GDM1 (cell line): ENCODE measurements at places on chromosomes 3 and 15.

- no peak for DNase-seq
Measured at GRCh38 chr3:35638251-35638979, 910 bp upstream of the ARPP21 start.

DNA sequence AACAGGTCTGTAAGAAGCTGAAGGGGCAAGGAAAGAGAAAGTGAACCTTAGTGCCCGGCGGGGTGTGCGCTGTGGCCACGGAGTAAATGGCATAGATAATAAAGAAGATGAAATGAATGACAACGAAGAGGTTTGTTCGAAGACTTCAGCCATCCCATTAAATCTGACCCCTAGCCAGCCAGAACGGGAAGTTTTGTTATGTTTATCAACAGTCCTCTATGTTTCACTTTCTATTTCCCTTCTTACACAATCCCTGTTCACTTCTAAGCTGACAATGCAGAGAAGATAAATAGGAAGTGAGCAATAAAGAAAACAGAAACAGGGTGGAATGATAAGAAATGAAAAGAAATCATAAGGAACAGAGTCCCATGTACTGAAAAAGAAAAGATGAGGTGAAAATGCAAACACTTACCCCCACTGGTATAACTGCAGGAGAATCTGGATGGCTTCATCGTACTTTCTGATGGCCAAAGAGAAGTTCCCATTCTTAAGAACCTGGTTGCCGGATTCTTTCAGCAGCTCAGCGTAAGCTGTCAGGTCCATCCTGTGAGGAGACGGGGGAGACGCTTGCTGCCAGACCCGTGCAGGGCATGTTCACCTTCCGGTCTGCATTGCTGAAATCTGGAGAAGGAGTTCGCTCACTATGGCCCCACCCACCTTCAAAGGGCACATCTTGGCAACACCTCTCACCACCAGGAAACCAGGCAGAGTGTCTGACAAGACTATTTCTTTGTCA lies 36.8 kb downstream of the TRANK1 start:
- DNase-seq = no peak

DNA sequence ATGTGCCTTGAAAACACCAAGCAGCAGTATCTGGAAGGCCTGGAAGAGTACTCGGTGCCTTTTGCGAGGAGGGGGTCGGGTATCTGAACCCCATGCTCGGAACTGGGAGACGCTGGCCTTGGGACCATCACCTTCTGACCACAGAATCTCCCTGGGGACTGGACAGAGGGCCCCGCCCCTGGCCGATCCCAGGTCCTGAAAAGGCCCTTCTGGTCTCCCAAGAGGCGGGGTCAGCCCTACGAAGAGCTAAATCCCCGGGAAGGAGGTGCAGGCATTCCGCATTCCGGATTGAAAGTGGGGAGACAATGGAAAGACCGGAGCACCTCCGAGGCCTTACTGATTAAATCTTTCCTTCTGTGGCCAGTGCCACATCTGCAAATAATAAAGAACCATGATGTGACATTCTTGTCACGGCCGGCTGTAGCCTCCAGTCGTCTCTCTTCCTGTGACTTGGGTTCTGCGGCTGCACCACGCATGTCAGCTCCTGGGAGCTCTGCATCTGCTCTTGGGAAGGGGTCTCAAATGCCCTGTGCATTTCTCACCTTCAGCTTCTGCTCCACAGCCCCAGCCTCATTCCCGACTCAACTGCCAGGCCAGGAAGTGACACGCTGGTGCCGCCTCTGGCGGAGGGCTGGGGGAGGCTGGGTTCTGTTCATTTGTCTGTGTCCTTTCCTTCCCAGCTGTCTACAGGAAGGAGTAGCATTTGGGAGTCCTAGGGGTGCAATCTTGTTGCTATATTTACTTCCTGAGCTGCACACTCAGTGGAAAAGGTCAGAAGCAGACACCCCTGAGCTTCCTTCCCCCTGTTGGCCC lies 173.5 kb downstream of the KLF13 start:
- no peak for DNase-seq

GRCh38 chr3:107643038-107643883 lies 120.5 kb downstream of the BBX start:
- DNase-seq = no peak

GRCh38 chr3:151182349-151183079 lies 20.5 kb downstream of the GPR171 start:
- DNase-seq = no peak

DNA sequence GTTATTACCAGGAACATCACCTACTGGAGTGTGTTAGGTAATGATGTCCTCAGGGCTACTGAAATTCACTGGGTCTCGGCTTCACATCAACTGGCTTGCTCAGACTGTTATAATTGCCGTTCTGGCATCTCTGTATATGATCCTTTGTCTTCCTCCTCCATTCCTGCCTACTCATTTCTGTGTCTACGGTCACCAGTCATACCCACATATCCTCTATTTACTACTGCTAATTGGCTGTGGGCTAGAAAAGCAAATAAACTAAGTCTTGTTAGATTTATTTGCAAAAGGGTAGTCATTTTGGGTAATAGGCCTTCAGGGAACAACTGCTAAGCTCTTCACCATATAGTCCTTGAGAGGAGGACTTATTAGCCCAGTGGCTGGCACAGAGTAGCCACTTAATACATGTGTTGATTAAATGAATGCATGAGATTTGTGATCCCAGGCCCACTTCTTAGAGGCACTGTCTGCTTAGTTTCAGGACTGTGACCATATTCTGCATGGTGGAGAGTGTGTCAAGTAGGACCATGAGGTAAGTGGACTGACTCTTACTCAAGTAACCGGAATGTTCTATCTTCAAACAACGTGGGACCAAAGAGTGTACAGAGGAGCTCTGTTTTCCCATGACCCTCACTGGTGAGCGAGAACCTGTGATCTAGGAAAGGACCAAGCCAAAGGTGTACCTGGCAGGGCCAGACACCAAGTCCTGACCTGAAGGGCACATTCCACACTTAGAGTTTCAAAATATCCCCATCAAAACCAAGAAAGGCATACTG lies 13.2 kb downstream of the ZDHHC3 start:
- no peak for DNase-seq

DNA sequence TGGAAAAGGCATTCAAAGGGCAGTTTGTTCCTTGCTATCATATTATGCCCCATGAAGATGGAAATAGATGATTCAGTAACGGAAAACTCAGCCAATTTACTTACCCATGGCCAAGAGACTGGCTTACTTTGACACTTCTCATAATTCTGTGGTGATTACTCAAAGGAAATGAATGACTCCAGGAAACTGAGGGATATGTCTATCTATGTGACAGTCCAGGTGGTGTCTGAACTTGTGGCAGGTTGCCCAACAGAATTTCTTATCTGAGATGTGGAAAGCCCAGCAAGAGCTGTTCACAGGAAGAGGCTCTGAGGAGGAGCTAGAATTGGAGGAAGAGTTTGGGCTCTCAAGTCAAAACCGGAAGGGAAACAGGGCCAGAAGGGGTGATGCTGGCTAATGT lies 91.2 kb downstream of the KCNAB1 start:
- peak; percentile 65 for DNase-seq

GRCh38 chr3:73294537-73294936 lies 233.1 kb downstream of the EBLN2 start:
- no peak for DNase-seq

DNA sequence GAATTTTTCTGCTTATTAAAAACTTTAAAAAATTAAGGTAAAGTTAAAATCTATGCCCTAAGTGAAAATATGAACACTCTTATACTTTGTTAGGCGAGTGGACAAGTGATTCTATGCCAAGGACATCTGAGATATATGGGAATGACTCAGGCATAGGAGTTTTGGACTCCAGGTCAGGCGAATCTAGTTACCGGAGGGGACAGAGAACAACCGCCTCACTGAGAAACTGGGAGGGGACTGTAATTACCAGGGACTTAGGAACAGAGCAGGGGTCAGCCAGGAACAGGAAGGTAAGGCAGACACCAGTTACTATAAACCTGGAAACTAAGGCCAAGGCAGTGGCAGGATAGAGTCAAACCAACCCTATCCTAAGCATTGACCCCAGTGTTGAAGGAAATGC lies 16.8 kb upstream of the ATP1B3 start:
- no peak for DNase-seq

DNA sequence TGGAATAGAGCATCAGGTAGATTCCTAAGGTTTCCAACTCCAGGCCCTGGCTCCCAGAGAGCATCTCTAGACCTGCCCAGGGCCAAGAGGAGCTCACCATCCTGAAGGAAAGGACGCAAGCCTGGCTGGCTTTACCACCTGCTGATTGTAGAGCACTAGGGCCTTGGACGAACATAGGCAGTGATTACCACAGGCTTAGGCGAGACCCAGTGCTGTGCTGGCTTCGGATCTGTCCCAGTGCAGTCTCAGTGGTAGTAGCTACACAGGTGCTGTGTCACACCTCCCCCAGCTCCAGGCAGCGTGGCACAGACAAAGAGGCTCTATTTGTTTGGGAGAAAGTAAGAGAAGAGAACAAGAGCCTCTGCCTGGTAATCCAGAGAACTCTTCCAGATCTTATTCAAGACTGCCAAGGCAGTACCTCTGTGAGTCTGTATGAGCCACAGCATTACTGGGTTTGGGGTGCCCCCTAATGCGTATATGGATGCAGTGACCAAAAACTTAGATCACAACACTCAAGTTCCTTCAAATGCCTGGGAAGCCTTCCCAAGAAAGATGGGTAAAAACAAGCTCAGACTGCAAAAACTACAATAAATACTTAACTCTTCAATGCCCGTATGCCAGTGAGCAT lies 25.4 kb downstream of the ISG20 start:
- DNase-seq = no peak

DNA sequence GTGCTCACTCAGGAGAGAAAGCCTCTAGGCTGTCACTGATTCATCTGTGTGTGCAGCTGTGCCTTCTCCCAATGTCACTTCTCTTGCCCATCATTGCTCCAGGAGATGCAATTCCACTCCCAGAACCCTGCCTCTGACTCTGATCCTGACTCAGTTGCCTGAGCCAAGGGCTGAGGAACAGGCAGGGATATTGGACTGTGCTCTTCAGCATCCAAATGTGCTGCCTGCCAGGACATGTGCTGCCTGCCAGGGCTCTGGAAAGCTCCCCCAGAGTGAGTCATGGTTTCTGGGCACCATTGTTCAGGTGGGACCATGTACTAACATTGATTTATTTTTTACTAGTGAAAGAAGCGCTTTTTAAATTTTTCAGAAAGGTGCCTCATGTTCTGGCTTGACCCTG lies 71.0 kb downstream of the TRIM42 start:
- DNase-seq = no peak

GRCh38 chr3:52456169-52456799 lies 880 bp downstream of the NISCH start:
- no peak for DNase-seq

DNA sequence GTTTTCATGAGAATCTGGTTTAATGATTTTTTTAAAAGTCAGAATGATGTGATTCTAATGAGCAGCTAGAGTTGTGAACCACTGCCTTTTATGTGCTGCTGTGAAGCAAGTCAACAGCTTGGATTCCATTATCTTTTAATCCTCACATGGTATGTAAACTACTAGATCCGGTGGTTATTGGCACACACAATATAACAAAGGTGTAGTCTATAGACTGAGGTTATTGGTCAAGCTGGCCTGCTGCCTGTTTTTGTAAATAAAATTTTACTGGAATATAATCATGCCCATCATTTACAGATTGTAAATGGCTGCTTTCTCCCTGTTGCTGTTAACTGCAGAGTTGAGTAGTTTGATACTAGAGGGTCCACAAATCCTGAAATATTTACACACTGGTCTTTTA lies 103.1 kb downstream of the OTOL1 start:
- DNase-seq = no peak

- DNase-seq = no peak
Measured at GRCh38 chr3:113231391-113231790, 20.0 kb downstream of the BOC start.

DNA sequence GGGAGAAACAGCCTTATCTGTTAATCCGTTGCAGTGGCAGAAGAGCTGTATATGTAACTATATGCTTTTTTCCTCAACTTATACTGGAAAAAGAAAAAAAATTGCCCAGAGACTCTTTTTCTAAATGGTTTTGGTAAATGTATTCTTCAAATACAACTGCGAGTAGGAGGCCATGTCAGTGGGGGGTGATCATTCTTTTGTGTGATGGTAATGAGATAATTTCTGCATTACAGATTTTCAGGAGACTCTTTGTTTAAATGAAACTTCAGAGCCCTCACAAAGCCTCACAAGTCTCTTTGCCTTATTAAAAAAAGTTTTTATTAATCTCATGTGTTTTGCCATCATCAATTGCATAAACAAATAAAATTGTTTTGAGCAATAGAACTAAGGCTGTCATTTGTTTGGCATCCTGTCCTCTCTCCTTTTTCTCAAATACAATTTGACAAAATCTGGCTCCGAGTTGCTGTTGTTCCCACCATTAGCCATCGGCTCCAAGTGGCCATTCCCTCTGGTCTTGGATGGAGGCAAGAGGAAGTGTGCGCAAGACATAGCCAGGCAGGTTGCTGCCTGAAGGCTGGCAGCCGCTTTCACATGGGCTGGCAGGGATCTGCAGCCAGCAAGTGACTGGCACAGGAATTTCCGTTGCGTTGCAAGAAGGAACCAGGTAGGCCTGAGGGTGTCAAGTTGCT lies 116.7 kb downstream of the FNDC3B start:
- DNase-seq = no peak
